ENCODE measurements at places on chromosomes 11 and 22.

DNA sequence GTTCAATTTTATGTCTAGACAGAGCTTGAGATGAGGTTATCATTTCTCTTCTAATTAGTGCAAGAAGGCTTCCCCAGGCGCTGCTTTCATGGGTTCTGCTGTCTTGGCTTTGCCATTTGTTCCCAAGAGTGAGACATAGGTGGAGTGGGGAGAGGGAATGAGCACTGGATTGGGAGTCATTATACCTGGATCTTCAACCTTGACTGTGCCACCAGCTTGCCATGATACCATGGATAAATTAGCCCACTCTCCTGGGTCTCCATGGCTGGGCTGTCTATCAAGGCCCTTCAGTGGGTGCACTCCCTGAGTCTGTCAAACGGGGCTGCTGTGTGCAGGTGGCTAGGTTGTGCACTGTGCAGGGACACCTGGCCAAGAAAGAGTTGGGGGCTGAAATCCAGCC, 15.6 kb upstream of the NECTIN1 start:
- DNase-seq = no peak

DNA sequence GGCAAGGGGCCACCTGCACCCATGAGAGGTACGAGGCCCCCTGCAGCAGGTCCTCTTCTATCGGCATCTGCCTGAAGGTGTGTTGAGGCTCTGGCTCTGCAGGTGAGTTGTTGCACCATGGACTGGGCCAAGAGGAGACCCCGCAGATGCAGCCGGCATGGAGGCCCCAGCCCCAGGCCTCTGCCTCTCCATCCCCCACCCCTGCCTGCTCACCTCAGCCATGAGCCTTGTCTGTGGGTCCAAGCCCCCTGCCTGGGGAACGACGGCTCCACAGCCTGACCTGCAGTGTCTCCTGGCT, 1386.2 kb downstream of the BRD1 start:
- no peak for DNase-seq

GRCh38 chr22:28019881-28020861, 101.1 kb upstream of the PITPNB start:
- peak; percentile 32 for DNase-seq

GRCh38 chr11:19552656-19553260, 159.9 kb upstream of the NAV2 start:
- DNase-seq = no peak

- DNase-seq = no peak
Measured at GRCh38 chr11:75246006-75246670, 5.6 kb downstream of the TPBGL start.

Data from stimulated activated CD8-positive, alpha-beta memory T cell treated with anti-CD3 and anti-CD28 coated beads, Interleukin-7, amount 100 ng/mL, for 1 hour (primary cell).